ENCODE measurements at places on chromosomes 12 and 14.

- DNase-seq, result no peak
Observed at GRCh38 chr14:60309867-60310552, 61.0 kb downstream of the PPM1A start.

- no peak for DNase-seq
Observed at GRCh38 chr12:80643961-80644360, 63.5 kb upstream of the MYF6 start.

GRCh38 chr14:21501568-21501967 lies 9.6 kb downstream of the METTL3 start:
- no peak for DNase-seq

GRCh38 chr14:87896393-87897380 lies 96.3 kb downstream of the GALC start:
- DNase-seq, result peak; percentile 52

- no peak for DNase-seq
Observed at GRCh38 chr14:22524115-22524783, 64.8 kb downstream of the DAD1 start.

GRCh38 chr12:22287101-22287500 lies 47.4 kb downstream of the ST8SIA1 start:
- no peak for DNase-seq

DNA sequence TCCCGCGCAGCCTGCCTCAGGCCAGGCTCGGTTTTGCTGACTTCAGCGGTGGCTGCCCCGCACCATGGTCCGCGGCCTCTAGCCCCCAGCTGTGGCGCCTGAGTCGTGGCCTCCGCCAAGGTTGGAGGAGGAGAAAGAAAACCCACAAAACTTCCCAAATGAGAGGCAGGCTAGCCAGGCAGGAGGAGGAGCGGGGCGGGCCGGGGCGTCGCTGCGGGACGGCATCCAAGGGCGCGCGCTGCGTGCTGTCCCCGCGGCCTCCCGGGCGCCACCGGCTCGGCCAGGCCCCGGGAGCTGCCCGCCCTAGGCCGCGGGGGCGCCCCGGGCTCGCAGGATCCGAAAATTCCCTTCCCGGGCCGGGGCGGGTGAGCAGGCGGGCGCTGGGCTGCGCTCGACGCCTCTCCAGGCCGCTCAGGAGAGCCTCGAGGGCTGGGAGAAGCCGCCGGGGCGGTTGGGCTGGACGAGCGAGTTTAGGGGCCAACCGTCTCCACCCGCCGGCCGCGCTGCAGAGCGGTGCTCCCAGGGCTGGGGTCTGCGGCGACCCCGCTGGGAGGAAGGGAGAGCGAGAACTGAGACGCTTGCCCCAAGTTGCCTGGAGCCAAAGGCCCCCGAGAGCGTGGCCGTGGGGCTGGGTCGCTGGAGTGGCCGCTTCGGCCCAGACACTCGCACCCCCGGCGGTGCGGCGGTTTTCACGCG lies at the start of gene EFS:
TSS of gene EFS (minus strand) at position 137 of the 696 bp plus-strand sequence. CDS start 147 bp downstream, outside the sequence.
- DNase-seq, result no peak

DNA sequence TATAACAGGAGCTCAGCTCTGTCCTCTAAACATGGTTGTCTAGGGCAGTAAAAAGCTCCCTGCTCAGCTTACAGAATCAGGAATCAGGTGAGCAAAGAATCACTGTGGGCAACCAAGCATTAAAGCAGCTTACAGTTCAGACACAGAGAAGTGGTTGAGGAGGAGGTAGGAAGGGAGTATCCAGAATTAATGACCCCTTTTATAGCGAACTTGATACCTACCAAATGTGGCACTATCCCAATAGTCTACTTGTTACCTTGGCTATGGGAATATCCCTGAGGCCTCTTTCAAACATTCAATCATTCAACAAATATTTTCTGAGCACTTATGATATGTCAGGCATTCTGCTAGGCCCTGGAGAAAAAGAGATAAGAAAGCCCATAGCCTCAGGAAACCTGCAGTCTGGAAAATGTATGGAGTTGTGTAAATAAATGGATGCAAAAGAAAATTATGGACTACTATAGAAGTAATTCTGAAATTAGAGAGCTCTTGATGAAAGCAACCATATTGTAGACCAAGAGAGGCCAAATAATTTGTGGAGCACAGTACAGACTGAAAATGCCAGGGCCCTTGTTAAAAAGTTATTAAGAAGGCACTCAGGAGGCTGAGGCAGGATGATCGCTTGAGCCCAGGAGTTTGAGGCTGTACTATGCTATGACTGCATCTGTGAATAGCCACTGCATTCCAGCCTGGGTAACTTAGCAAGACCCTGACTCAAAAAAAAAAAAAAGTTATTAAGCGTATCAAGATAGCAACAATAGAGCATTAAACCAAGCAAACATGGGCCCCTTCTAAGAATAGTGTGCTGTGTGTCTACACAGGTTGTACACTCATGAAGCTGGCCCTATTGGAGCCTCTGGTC lies 134.0 kb upstream of the CPSF6 start:
- DNase-seq, result no peak

DNA sequence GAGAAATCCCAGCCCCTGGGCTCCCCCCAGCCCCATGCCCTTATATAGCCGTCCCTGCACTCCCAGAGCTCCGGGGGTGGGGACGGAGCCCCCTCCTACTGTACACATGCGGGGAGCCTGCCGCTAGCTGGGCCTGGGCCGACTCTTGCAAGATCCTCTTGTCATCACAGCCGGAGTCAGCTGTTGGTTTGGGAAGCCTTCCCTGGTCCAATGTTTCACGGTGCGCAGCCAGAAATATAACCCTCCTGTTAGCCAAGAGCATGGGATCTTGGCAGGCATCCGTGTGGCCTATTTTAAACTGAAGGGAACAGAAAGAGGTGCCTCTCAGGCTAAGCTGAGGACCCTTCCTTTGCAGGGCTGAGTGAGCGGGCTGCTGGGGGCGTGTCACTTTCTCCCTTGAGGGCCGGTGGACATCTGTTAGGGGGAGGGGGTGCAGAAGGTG lies 175.3 kb downstream of the TSPAN9 start:
- DNase-seq, result peak; percentile 98

DNA sequence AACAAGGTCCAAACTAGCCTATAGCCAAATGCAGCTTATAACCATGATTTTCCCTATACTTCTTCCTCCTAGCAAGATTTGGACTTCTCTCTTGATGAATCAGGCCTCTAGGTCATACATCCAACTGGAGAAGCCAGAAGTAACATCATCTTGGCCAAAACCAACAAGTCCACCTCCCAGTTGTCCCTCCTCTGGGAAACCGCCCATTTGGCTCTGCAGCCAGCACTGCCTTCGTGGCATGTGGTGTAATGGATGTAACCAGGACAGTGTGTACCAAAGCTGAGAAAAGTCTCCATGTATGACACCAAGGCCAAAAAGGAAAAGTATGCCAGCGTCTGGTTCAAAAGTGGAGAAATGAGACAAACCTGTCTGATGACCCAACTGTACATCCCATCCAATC lies 59.3 kb upstream of the VASH1 start:
- no peak for DNase-seq

DNA sequence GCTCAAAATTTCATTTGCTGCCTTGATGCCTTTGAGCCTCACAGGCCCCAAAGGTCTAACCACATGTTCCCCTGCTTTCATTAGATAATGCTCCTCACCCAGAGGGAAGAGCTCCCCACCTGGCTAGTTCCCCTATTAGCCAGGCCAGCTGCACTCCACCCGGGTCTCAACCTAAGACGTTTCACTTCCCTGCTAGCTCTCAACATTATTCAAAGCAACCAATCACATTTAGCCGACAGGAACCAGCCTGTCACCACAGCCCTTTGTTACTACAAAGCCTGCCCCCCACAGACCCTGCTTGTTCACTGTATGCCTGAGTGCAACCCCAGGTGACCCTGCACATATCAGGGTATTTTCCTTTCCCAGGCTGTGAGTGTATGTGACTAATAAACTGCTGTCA lies 78.6 kb downstream of the SLC15A5 start:
- no peak for DNase-seq

DNA sequence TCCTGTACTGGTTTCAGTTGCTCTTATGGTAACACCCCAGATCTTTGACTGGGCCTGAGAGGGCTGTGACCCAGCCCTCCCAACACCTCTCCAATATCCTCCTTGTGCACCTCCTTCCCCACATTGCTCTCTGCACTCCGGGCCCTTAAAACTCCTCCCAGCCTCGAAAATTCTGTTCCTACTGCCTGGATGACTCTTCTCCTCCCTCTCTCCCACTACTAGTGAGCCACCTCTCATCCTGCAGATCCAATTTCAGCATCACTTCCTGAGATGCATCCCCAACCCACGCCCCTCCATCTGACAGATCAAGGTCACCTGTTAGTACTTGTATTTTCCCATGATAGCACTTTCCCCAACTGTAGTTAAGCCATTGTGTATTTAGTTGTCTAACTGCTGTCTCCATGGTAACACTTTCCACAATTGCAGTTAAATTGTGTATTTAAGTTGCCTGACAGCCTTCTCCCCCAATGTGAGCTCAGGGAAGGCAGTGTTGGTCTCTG lies 11.5 kb upstream of the NT5DC3 start:
- DNase-seq, result no peak

DNA sequence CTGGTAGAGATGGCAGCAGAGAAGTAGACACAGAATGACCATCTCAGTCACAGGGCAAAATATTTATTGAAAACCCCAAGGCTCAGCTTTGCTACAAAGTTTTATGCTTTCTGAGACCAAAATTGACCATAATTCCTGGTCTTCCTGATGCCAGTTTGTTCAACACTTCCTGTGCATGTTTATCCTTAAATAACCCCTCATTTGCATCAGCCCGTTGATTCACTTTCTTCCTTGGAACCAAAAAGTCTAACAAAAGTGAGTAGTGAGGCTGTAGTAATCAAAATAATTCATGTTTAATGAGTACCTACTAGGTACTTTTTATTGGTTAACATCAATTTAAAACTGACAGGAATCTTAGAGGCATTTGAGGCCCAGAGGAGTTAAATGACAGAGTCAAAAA lies 51.7 kb downstream of the TRHDE start:
- DNase-seq, result no peak

- no peak for DNase-seq
Observed at GRCh38 chr12:104680491-104680890, 223.7 kb downstream of the CHST11 start.

DNA sequence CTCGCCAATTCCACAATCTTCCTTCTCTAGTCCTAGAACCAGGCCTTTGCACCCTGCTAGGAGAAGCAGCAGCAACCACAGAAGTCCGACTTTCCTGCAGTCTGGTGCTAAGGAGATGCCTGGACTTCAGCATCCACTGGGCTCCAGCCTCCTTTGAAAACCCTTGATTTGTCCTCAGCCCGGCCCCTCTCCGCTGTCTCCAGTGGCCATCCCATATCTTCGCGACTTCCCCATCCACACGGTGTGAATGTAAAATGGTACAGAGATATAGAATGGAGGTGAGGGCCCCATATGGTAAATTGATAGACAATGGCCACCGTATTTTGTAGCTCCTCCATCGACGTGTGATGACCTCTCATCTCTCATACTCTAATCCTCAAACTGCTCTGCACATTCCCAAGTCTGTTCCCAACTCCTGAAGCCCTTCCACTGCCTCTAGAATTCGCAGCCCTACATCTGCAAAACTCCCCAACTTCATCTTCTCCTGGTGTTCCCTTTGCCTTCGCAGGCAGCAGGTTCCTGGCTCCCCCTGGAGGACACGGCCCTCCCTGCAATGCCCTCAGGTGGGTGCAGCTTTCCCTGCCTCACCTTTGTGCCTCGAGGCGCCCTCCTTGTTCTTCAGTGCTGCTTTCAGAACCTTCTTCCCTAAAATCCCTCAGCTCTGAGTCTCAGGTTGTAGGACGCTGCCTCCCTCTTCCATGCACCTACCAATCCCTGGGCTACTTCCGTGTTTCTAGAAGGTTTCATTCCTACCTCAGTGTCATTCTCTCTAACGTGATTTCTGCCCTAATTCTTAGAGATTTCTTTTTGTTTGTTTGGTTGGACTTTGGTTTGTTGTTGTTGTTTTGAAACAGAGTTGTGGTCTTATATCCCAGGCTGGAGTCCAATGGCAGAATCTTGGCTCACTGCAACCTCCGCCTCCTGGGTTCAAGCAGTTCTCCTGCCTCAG lies 36.7 kb downstream of the TMBIM6 start:
- DNase-seq, result peak; percentile 46

DNA sequence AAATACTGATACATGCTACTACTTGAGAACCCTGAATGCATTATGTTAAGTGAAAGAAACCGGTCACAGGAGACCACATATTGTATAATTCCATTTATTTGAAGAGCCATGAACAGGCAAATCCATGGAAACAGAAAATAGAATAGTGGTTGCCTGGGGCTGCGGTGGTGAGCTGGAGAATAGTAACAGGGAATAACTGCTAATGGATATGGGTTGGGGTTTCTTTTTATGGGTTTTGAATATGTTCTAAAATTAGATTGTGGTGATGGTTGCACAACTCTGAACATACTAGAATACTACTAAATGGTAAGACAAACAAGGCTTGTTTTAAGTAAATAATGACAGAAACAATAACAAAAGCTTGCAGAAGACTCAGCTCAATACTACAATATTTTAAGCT lies 293.0 kb downstream of the BTG1 start:
- no peak for DNase-seq

DNA sequence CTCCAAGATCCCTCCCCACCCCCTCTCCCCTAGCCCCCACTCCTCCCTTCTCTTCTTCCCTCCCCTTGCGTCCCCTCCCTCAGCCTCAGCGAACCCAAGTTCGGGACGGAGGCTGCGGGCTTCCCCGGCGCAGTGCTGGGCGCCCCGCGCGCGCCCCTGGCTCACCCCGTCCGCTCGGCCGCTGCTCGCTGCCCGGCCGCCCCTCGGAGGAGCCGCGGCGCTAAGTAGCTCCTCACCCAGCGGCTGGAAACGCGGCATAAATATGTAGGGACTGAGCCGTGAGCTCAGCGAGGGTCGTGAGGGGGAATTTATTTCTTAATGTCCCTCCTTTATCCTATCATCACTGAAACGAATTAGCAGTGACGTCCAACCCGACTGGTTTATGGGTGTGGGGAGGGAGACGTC lies at the start of gene NOS1:
TSS of gene NOS1 (minus strand) at position 280 of the 405 bp plus-strand sequence. CDS start 30,557 bp downstream, outside the sequence.
- DNase-seq, result no peak

- no peak for DNase-seq
Observed at GRCh38 chr12:92065018-92065499, 80.6 kb downstream of the BTG1 start.

GRCh38 chr14:25111061-25111601 lies 61.2 kb upstream of the STXBP6 start:
- no peak for DNase-seq

DNA sequence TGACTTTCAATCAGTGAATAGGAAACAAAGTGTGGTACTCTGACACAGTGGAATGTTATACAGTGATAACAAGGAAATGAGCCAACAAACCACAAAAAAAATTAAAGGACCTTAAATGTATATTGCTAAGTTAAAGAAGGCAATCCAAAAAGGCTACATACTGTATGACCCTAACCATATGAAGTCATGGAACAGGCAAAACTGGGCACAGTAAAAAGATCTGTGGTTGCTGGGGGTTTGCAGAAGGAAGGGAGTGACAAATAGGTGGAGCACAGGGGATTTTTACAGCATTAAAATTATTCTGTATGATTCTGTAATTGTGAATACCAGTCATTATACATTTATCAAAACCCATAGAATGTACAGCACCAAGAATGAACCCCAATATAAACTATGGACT lies 112.6 kb downstream of the KCNC2 start:
- DNase-seq, result no peak

- no peak for DNase-seq
Observed at GRCh38 chr12:53645165-53645564, 19.0 kb upstream of the ATF7 start.

GRCh38 chr14:104442107-104442551 lies 137.4 kb upstream of the C14orf180 start:
- DNase-seq, result no peak

Data from cerebellar cortex (tissue), 1 donor.